Activated CD4-positive, alpha-beta memory T cell treated with anti-CD3 and anti-CD28 coated beads, Interleukin-2, amount 10 ng/mL, durations not matched to agents 7 days and 5 days (primary cell): ENCODE measurements at places on chromosomes 7 and 10. TPM values are rescaled to one million over a fixed set of nuclear protein-coding genes. Genes with fewer than 3 reads are reported as not detected.
A peak's percentile ranks its signal among the peaks of the same experiment; 100 is the strongest.

The CYP3A4 gene
- not detected for total RNA-seq

DNA sequence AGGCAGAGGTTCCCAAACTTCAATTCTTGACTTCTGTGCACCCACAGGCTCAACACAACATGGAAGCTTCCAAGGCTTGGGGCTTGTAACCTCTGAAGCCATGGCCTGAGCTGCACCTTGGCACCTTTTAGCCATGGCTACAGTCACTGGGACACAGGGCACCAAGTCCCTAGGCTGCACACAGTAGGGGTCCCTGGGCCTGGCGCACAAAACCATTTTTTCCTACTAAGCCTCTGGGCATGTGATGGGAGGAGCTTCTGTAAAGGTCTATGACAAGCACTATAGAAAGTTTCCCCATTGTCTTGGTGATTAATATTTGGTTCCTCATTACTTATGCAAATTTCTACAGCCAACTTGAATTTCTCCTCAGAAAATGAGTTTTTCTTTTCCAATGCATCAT is 420.9 kb upstream of the GRM3 start:
- no peak overlapping the region for H3K4me3 ChIP-seq
- DNase-seq: no peak
- no peak overlapping the region for H3K27ac ChIP-seq
- no peaks in the 10 kb centered on the region for H3K27me3 ChIP-seq
- no peaks in the 10 kb centered on the region for H3K36me3 ChIP-seq

DNA sequence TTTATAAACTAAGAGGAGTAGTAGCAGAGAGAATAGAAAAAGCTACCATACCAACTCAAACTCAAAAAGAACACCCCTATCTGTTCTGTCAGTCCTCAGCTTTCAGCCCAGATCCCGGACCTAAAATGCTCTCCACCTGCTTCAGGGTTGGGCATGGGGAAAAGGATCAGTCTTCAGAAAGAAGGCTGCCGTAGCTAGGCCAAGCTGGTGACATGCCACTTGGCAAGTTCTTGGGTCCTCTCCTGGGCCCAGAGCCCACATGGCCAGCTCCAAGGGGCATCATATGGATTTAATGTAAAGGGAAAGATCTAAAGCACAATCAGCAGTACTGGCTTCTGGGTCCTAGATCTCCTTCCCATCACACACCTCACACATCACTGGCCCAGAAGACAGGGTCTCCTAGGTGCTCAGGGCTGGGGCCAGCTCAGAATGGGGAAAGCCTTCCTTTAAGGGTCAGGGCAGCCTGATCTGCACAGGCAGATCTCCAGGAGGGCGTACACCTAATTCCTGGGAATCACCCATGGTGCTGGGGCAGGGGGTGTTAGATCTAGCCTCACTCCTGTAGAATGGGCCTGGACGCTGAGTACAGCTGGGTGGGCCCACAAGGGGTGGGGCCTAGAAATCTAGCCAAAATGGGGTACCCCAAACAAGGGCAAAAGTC is 2.5 kb downstream of the VAX1 start:
- no peak overlapping the region for H3K27ac ChIP-seq
- H3K4me1 ChIP-seq: peaks cover 9% of the 10 kb centered on the region
- no peak for DNase-seq

DNA sequence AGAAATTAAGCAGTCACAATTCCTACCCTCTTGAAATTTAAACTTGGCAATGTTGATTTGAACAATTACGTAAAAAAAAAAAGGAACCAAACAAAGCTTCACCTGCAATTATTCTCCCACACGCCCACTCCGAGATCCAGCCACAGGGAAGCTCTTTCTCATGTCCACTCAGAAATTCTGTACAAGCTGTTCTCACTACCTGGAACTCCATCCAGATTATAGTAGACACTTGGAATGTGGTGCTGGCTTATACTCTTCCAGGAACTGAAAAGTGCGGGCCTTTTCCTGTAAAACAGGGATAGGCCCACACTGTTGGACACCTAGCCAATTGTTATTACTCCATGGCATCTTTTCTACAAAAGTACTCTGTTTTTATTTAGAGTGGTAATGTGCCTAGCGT is 20.3 kb upstream of the TOMM7 start:
- no peak overlapping the region for H3K4me3 ChIP-seq
- no peaks in the 10 kb centered on the region for H3K36me3 ChIP-seq
- no peak overlapping the region for H3K27ac ChIP-seq
- DNase-seq: no peak
- peaks cover 4% of the 10 kb centered on the region for H3K4me1 ChIP-seq
- peaks cover 5% of the 10 kb centered on the region for H3K27me3 ChIP-seq

GRCh38 chr10:62893036-62893435 is 76.9 kb upstream of the EGR2 start:
- H3K36me3 ChIP-seq: no peaks in the 10 kb centered on the region
- H3K27me3 ChIP-seq: peaks cover 9% of the 10 kb centered on the region
- no peak for DNase-seq
- H3K4me3 ChIP-seq: no peak overlapping the region
- no peak overlapping the region for H3K27ac ChIP-seq

GRCh38 chr7:129835569-129835968 is 117.2 kb downstream of the UBE2H start:
- H3K27me3 ChIP-seq: no peaks in the 10 kb centered on the region
- H3K36me3 ChIP-seq: peaks cover 29% of the 10 kb centered on the region
- H3K4me1 ChIP-seq: peaks cover 4% of the 10 kb centered on the region
- no peak overlapping the region for H3K27ac ChIP-seq
- no peak for DNase-seq

DNA sequence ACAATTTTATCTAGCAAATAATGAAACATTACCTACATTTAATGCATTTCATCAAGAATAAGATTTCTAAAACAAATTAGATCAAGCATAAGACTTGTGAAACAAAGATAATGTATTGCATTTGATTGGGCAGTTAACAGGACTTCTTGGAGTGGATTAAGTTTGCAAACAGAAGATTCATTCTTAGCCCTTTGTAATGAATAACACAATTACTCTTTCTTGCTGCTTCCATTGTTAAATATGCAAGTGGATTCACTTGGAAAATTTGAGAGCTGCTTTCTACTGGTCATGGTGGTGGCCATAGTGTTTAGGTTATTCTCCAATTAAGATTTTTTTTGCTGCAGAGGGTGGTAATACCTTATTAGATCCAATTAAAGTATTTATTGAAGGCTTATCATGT is 6.0 kb downstream of the PPP1R9A start:
- DNase-seq: no peak
- no peaks in the 10 kb centered on the region for H3K36me3 ChIP-seq
- H3K27me3 ChIP-seq: peaks cover 30% of the 10 kb centered on the region
- H3K4me3 ChIP-seq: no peak overlapping the region
- H3K27ac ChIP-seq: no peak overlapping the region

GRCh38 chr10:114042895-114043531 is 653 bp upstream of the ADRB1 start:
- peaks cover 19% of the 10 kb centered on the region for H3K4me1 ChIP-seq
- H3K27me3 ChIP-seq: peaks cover 80% of the 10 kb centered on the region
- DNase-seq: no peak
- peak overlapping the region; percentile 51 for H3K4me3 ChIP-seq
